NCI-H345 (cell line): ENCODE measurements at places on chromosomes 4 and X.

GRCh38 chr4:163558539-163559044, 64.1 kb downstream of the TMA16 start:
- no peak for DNase-seq

GRCh38 chr4:108731006-108731405, 31.8 kb downstream of the ETNPPL start:
- no peak for DNase-seq

DNA sequence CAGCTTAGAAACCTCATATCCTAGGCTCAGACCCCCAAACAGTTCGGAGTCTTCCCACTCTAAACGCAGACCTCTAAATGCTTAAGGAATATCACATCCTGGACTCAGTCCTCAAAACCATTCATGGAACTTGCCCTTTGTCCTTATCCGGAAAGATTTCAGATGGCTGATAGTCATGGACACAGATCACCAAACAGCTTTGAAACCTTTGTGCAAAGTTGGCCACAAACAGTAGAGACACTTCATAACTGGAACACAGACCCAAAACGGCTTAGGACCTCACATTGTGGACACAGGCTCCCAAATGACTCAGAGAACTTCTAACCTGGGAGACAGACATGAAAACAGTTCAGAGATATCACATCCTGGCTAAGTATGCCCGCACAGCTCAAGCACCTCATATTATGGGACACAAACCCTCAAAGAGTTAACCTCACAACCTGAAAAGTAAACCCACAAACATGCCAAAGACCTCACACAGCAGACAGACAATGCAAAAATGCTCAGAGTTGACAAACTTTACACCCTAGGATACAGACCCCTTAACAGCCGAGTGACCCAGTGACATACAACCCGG, 15.5 kb downstream of the SUV39H1 start:
- no peak for DNase-seq

GRCh38 chrX:40374486-40374885, 206.3 kb upstream of the ATP6AP2 start:
- DNase-seq: no peak

- DNase-seq: no peak
These were observed 259.1 kb downstream of the CAMK2D start for GRCh38 chr4:113502476-113502875.

DNA sequence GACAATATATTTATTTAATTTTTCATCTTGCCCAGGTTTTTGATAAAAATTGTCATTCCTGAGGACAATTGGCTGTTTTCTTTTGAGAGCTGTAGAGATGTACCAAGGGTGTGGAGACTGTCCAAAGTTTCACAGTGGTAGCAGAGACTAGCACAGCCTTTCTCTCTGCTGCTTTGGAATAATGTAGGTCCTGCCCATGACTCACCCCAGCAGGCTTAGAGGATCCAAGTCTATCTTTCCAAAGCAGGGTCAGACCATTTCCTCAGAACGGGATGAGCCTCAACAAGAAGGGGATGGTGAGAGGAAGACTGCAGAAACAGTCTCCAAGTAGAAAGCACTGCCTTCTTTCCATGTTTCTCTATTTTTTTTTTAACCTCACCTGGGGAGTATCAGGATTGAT, 131.5 kb upstream of the RPL34 start:
- no peak for DNase-seq

- DNase-seq: no peak
These were observed 17.6 kb downstream of the SLC2A9 start for GRCh38 chr4:10003666-10004065.

DNA sequence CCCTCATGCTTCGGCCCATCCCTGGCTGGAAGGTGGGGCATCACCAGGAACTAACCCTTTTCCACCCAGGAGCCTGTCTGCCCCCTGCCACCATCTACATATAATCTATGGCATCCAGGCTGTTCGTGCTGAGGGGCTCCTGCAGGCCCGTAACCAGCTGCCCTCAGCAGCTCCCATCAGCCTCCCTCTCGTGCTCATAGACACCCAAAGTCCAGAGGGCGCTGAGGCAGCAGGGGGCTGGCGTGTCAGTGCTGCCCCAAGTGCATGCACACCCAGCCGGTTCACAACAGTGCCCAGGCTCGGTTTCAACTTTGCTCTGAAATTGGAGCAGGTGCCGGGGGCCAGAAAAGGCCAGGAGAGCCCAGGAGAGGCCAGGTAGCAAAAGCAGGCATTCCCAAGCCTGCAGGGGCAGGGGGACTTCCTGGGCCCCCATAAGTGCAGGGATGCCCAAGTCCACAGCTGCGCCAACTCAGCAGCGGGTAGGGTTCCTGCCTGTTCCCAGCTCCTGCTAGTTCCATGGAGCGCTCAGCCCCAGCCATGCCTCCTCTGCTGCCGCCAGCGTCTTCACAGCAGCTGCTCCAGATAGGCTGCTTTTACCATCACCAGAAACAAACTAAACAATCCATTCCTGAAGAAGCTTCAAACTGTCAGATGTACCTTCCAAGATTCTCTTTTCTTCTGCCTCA, 558.2 kb upstream of the GNPDA2 start:
- DNase-seq: no peak

GRCh38 chr4:67750691-67751090, 3.5 kb downstream of the GNRHR start:
- no peak for DNase-seq
